Activated CD8-positive, alpha-beta memory T cell treated with anti-CD3 and anti-CD28 coated beads, Interleukin-2, amount 10 ng/mL, durations not matched to agents 7 days and 5 days (primary cell): ENCODE measurements at places on chromosomes 11 and 22. TPM values are rescaled to one million over a fixed set of nuclear protein-coding genes. Genes with fewer than 3 reads are reported as not detected.

The PANX2 gene
- total RNA-seq: 1.8 TPM

GRCh38 chr11:62602141-62603071 lies 741 bp upstream of the MTA2 start:
- H3K27ac ChIP-seq: peak overlapping the region; percentile 94
- DNase-seq: no peak
- H3K4me3 ChIP-seq: peak overlapping the region; percentile 97
- H3K27me3 ChIP-seq: no peaks in the 10 kb centered on the region
- H3K36me3 ChIP-seq: peaks cover 56% of the 10 kb centered on the region

- H3K27ac ChIP-seq: no peak overlapping the region
- H3K4me1 ChIP-seq: no peaks in the 10 kb centered on the region
- H3K36me3 ChIP-seq: no peaks in the 10 kb centered on the region
- DNase-seq: no peak
- no peak overlapping the region for H3K4me3 ChIP-seq
Observed at GRCh38 chr11:113189909-113190667, 124.3 kb upstream of the TTC12 start.

The EHF gene
- 0.44 TPM for total RNA-seq

DNA sequence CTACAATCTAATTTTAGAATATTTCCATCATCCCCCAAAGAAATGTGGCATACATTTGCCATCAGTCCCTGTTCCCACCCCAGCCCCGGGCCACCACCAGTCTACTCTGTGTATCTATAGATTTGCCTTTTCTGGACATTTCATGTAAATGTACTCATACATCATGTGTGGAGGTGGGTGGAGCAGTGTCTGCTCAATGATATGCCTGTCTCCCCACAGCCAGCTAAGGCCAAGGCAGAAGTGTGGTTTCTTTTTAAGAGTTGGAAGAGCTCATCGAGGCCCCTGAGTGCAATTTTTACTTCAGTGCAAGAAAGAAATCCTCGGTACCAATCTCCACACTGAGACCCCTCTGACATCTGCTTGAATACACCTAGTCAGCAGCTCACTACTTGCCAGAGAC lies 80.5 kb downstream of the TP53I11 start:
- H3K4me1 ChIP-seq: peaks cover 5% of the 10 kb centered on the region
- no peak overlapping the region for H3K4me3 ChIP-seq
- no peak for DNase-seq
- no peak overlapping the region for H3K27ac ChIP-seq
- no peaks in the 10 kb centered on the region for H3K36me3 ChIP-seq

The CYTH4 gene
- total RNA-seq: 123 TPM

GRCh38 chr11:115284773-115285172 lies 219.4 kb downstream of the CADM1 start:
- no peaks in the 10 kb centered on the region for H3K36me3 ChIP-seq
- H3K4me1 ChIP-seq: no peaks in the 10 kb centered on the region
- DNase-seq: no peak

The XKR3 gene
- 0.18 TPM for total RNA-seq

The KLHDC7B gene
- total RNA-seq: 10.2 TPM

The TESMIN gene
- total RNA-seq: 3.3 TPM

- no peak for DNase-seq
- H3K4me3 ChIP-seq: no peak overlapping the region
- peaks cover 14% of the 10 kb centered on the region for H3K36me3 ChIP-seq
- peaks cover 25% of the 10 kb centered on the region for H3K4me1 ChIP-seq
- peak overlapping the region; percentile 59 for H3K27ac ChIP-seq
- H3K27me3 ChIP-seq: no peaks in the 10 kb centered on the region
Observed at GRCh38 chr11:65445604-65446445, 23.2 kb downstream of the NEAT1 start.

DNA sequence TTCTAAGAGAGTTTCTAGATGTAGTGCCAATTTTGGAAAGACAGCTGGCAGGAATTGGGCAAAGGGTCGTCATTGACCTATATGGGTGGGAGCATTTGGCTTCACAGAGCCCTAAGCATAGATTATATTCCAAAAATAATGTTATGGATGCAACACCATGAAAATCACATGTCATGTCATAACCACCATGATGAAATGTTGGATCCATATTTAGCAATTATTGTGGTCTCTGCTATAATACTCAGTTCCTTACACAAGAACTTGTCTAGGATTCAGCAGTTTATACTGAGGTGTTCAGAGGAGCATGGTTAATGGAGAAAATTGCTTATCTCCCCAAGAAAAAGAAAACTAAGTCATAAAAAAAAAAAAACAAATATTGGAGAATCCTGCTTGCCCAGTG lies 31.6 kb downstream of the NTM start:
- no peak for DNase-seq
- no peak overlapping the region for H3K27ac ChIP-seq
- no peak overlapping the region for H3K4me3 ChIP-seq
- H3K27me3 ChIP-seq: no peaks in the 10 kb centered on the region
- H3K36me3 ChIP-seq: no peaks in the 10 kb centered on the region
- H3K4me1 ChIP-seq: no peaks in the 10 kb centered on the region

- H3K36me3 ChIP-seq: no peaks in the 10 kb centered on the region
- H3K4me1 ChIP-seq: no peaks in the 10 kb centered on the region
- no peaks in the 10 kb centered on the region for H3K27me3 ChIP-seq
- DNase-seq: no peak
- H3K27ac ChIP-seq: no peak overlapping the region
- H3K4me3 ChIP-seq: no peak overlapping the region
Observed at GRCh38 chr11:17906436-17906835, 106.4 kb downstream of the SERGEF start.

GRCh38 chr22:35864545-35865165 lies 147.0 kb downstream of the APOL5 start:
- DNase-seq: no peak
- H3K4me3 ChIP-seq: no peak overlapping the region
- no peak overlapping the region for H3K27ac ChIP-seq

GRCh38 chr11:109747839-109748238 lies 325.8 kb downstream of the C11orf87 start:
- no peak for DNase-seq
- no peaks in the 10 kb centered on the region for H3K27me3 ChIP-seq
- no peak overlapping the region for H3K27ac ChIP-seq

The OR52H1 gene
- not detected for total RNA-seq

- peaks cover 8% of the 10 kb centered on the region for H3K27me3 ChIP-seq
- DNase-seq: peak; percentile 44
- H3K27ac ChIP-seq: peak overlapping the region; percentile 10
- H3K36me3 ChIP-seq: peaks cover 3% of the 10 kb centered on the region
- peaks cover 30% of the 10 kb centered on the region for H3K4me1 ChIP-seq
Observed at GRCh38 chr11:31366795-31367194, 2.7 kb downstream of the DCDC1 start.

- peaks cover 15% of the 10 kb centered on the region for H3K4me1 ChIP-seq
- H3K27ac ChIP-seq: no peak overlapping the region
- no peak for DNase-seq
- H3K36me3 ChIP-seq: peaks cover 3% of the 10 kb centered on the region
- no peak overlapping the region for H3K4me3 ChIP-seq
Observed at GRCh38 chr11:110098645-110099044, 5.5 kb downstream of the ZC3H12C start.

GRCh38 chr11:114059278-114059983 lies at the start of gene ZBTB16:
Gene ZBTB16, plus strand, starts transcription at chr11:114059711. Its CDS starts 3,590 bp downstream, at chr11:114063301.
- H3K27me3 ChIP-seq: peaks cover 75% of the 10 kb centered on the region
- no peak for DNase-seq
- peak within 1 kb of the TSS; percentile 74 for H3K4me3 ChIP-seq
- H3K27ac ChIP-seq: peak within 1 kb of the TSS; percentile 45
- peaks cover 15% of the 10 kb centered on the region for H3K4me1 ChIP-seq

DNA sequence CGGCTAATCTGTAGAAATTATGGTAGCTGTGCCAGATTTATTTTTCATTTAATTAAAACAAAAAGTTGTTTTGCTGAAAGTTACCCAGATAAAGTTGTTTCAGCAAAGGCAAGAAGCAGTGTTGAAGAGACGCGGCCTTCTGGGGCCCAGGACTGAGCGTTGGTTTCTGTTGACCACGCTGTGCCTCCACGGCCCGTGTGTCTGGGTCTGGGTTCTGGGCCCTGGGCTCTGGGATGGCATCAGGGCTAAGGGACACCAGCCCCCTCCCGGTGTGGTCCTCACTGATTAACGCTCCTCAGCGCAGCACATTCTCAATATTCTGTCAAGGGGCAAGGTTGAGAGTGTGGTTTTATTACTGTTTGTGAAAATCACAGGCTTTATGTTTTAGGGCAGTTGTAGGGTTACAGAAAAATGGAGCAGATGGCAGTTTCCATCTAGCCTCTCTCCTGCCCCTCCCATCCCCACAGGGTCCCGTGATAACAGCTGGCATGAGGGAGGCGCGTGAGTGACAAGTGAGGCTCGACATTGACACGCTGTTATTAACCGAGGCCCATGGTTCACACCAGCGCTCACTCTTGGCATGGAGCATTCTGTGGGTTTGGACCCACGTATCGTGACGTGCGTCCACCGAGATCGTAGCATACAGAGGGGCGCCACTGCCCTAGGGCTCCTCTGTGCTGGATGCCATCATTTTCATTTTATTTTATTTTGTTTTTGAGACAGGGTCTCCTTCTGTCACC lies 1231.4 kb downstream of the BRD1 start:
- no peak overlapping the region for H3K4me3 ChIP-seq
- no peaks in the 10 kb centered on the region for H3K36me3 ChIP-seq
- H3K27me3 ChIP-seq: no peaks in the 10 kb centered on the region
- H3K4me1 ChIP-seq: no peaks in the 10 kb centered on the region
- no peak overlapping the region for H3K27ac ChIP-seq
- DNase-seq: no peak

DNA sequence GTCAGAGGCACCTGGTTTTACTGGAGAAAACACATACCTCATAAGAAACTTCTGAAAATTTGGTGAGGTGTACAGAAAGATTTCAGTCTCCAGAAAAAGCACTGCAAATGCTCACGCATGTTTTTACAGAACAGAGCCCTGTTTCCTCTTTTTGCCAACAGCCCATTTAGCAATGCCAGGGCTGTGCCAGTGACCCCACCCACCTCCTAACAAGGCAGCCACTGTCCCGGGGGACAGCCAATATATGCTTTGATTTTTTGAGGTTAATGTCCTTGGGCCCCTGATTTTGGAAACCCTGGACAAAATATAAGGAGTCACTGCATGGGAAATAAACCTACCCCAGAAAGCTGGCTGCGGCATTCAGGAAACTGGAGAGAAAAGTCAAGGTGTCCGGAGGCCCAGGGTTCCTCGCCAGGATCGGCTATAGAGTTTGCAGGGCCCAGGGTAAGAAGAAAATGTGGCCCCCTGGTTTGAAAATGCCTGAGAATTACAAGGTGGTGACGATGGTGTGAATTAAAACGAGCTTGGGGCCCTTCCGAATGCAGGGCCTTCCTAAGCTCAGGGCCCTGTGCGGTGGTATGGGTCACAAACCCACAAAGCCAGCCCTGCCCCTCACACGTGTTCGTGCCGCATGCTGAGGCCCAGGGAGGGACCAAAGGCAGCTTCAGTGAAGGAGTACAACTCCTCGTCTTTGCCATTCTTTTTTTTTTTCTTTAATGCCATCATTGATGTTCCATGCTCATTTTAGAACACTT lies 71.1 kb upstream of the WNT7B start:
- peaks cover 18% of the 10 kb centered on the region for H3K4me1 ChIP-seq
- H3K27ac ChIP-seq: no peak overlapping the region
- DNase-seq: no peak
- H3K27me3 ChIP-seq: peaks cover 15% of the 10 kb centered on the region
- H3K36me3 ChIP-seq: no peaks in the 10 kb centered on the region
- no peak overlapping the region for H3K4me3 ChIP-seq

The DGCR2 gene
- total RNA-seq: 27.8 TPM

DNA sequence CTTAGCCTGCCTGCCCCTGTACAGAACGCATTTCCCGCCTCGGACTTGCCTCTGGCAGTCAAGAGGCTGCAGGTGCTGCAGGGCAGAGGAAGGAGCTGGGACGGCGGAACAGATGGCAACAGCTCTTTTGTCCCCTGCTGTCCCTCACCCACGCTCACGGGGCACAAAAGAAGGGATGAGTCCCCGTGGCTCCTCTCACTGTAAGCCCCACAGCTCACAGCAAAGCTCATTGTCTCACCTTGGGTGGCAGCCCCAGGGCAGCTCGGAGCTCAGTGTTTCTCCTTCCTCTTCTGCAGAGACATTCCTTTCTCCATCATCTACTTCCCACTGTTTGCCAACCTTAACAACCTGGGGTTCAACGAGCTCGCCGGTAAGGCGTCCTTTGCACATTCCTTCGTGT lies 24.3 kb downstream of the SLC25A18 start:
- H3K27ac ChIP-seq: no peak overlapping the region
- DNase-seq: no peak
- H3K36me3 ChIP-seq: peaks cover 11% of the 10 kb centered on the region

The HDHD5 gene
- total RNA-seq: 31.6 TPM

DNA sequence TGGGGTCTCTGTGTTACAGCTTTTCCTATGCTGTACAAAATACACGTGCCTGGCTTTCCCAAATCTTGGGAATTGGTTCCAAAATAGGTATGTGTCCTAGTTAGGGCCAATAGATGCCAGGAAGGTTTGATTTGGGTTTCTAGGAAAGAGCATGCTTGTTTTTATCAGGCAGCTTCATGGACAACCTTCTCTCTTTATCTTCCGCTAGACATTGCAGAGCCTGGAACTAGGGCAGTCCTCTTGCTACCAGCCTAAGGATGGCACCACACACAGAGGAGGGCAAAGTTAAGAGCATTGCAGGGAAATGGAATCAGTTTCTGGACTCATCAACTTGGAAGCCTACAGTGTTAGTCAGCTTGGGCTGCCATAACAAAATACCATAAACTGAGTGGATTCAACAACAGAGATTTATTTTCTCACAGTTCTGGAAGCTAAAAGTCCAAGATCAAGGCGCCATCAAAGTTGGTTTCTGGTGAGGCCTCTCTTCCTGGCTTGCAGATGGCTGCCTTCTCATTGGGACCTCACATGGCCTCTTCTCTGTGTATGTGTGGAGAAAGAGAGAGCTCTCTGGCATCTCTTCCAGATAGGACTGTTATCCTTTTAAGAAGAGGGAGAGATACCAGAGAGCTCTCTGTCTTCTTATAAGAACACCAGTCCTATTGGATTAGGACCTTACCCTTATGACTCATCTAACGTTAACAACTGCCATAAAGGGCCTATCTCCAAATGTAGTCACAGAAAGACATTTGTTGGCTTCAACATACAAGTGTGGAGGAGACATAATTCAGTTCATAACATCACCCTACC lies 27.3 kb upstream of the CREB3L1 start:
- H3K36me3 ChIP-seq: no peaks in the 10 kb centered on the region
- peaks cover 5% of the 10 kb centered on the region for H3K27me3 ChIP-seq
- no peak overlapping the region for H3K27ac ChIP-seq
- no peaks in the 10 kb centered on the region for H3K4me1 ChIP-seq
- H3K4me3 ChIP-seq: no peak overlapping the region

The RAB36 gene
- total RNA-seq: 0.26 TPM

- no peaks in the 10 kb centered on the region for H3K36me3 ChIP-seq
- DNase-seq: no peak
- H3K4me3 ChIP-seq: no peak overlapping the region
- no peaks in the 10 kb centered on the region for H3K27me3 ChIP-seq
Observed at GRCh38 chr11:40029391-40029790, 1430.1 kb downstream of the LRRC4C start.

The TBCEL gene
- 11.2 TPM for total RNA-seq

DNA sequence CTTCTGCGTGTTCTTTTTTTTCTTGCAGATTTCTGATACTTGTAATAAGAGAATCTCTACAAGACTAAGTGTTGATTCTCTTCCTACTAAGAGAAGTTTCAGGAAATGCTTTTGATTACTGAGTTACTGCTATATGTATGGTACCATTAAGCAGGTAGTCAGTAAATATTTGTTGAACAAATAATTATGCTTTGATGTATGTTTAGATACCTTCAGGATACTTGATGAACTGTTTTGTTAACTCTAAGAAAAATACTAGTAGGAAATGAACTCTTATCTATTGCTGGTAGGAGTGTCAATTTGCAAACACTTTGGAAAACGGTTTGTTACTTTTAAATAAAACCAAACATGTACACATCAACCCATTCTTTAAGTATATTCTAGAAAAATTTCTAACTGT lies 90.6 kb downstream of the TMEM135 start:
- DNase-seq: no peak
- no peak overlapping the region for H3K4me3 ChIP-seq
- no peaks in the 10 kb centered on the region for H3K27me3 ChIP-seq
